ENCODE measurements at places on chromosomes 3 and 15.

GRCh38 chr3:16102905-16103364, 71.5 kb upstream of the GALNT15 start:
- DNase-seq = no peak

DNA sequence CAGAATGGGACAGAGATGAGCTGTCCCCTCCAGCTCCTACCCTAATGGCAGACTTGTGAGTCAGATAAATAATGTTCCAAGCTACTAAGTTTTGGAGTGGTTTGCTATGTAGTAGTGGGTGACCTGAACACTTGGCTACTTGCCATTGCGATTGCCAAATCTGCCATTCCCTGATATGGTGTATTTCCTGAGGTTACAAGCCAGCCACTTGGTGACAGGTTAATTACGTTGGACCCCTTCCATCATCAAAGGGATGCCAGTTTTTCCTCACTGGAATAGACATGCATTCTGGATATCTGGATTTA, 33.6 kb downstream of the MORF4L1 start:
- no peak for DNase-seq

DNA sequence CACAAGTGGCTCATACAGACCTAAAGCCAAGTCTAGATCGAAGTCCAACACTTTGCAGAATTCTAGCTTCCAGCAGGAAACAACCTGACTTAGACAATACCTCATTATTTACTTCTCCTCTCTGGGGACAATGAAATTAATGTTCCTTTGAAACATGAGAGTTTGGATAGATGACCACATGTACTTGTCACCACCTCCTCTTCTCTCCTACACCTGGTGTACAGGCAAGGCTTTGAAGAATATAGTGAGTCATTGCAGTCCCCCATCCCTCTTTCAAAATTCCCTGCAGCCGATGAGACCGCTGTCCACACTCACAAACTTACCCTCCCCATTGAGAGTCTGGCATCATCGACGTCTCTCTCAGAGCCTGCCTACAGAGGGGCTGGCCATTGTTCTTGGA, 189.0 kb upstream of the HES1 start:
- DNase-seq = peak; percentile 90

DNA sequence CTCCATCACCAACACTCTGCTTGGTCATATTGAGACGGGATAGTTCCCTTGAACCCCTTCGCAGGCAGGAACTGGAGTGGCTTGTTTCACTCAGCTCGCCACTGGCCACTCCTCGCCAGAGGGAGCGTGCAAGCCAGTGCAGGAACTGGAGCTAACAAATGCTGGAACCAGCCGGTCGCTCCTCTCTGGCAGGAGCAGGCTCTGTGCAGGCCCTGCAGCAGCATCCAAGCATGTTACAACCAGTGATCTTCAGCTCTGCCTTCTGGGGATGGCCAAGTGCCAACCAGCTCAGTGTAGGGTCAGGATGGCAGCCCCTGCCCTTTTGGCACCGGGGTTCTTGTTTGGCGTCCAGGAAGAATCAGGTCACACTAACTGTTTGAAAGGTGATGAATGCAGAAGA, 329.0 kb upstream of the AZI2 start:
- DNase-seq = no peak

GRCh38 chr3:97793420-97794019, 28.3 kb upstream of the CRYBG3 start:
- peak; percentile 68 for DNase-seq

- DNase-seq = no peak
These were observed 289.7 kb upstream of the ADAMTS9 start for GRCh38 chr3:64977308-64978100.

DNA sequence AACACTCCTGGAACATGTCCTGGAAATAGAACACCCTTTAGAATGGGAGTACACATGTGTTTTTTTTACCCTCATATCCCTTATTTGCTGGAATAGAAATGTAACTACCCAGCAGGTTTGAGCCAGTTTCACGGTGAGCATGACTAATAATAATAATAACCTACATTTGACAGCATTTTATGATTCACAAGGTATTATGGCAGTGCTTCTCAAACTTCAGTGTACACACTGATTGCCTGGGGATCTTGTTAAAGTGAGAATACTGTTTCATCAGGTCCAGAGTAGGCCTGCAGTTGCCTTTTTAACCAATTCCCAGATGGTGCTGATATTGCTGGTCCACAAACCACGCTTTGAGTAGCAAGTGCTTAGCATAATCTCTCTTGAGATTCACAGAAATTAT, 63.9 kb downstream of the NFKBIZ start:
- no peak for DNase-seq

DNA sequence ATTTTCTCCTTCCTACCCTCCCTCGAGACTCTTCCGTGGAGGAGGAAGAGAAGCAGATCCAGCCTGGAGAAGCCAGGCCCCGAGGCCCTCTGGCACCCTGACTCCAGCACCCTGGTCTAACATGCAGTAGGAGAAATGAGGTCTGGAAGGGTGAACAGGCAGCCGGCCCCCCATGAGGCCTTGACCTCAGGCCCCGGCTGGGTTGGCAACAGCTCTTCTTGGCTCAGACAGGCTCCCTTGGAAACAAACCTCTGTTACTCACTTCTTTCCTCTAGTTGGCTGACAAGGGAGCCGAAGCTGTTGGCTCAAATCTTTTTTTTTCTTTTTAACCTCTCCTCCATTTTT, 73.4 kb downstream of the CPN2 start:
- no peak for DNase-seq

DNA sequence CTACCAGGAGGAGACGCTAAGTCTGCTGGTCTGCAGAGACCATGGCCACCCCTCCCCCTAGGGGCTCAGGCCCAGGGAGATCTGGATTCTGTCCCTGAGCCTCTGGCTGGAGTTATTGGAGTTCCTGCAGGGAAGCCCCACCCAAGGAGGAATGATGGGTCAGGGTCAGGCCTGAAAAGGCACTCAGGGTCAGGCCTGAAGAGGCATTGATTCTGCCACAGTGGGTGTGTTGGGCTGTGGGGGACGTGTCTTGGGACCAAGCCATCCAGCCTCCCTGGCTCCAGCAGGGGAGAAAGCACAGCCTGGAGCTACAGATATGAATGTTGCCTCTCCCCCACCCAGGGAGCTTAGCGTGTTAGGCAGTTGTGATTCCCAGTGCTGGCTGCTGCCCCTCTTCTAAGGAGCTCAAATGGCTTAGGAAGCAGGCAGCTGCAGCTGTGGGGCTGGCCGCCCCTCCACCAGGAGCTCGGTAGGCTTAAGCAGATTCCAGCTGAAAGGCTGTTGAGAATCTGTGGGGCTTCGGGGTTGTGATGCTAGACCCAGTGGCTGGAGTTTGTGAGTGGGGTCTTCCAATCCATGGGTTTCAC, 176.7 kb downstream of the CHL1 start:
- DNase-seq = no peak

DNA sequence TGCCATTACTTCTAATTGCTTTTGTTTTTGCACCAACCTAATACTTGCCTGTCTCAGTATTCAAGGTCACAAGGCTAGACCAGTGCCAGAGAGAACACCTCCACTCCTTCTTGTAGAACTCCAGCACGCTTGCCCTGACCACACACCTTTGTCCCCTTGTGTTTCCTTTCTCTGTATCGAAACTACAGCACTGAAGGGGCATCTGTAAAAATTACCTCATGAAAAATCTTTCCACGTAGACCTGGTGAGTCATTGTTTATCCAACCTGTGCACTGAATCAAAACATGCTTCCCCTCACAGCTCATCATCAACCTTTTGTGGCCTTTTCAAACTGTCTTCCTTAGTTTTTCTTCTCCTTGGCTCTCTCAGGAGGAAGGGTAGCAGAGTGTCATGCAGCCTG, 259.5 kb downstream of the THRB start:
- no peak for DNase-seq

DNA sequence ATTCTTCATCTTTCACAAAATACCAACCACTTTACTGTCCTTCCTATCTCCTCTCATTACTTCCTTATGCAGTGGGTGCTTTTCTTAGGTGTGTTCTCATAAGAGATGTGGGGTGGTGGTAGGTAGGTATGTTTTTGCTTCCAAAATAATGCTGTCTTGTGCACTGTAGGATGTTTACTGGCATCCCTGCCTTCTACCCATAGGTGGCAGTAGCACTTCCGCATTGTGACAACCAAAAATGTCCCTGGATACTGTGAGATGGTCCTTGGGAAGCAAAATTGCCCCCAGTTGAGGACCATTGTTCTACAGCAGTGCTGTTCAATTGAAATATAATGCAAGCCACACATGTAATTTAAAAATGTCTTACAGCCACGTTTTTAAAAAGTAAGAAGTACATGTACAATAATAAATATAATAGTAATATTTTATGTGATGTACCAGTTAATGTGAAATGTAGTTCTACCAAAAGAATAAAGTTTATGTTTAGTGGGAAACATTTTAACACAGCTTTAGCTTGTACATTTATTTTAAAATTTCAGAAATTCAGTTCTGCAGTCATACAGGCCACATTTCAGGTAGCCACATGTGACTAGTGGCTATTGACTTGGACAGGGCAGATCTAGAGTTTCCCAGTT, 75.2 kb downstream of the NEO1 start:
- DNase-seq = no peak

DNA sequence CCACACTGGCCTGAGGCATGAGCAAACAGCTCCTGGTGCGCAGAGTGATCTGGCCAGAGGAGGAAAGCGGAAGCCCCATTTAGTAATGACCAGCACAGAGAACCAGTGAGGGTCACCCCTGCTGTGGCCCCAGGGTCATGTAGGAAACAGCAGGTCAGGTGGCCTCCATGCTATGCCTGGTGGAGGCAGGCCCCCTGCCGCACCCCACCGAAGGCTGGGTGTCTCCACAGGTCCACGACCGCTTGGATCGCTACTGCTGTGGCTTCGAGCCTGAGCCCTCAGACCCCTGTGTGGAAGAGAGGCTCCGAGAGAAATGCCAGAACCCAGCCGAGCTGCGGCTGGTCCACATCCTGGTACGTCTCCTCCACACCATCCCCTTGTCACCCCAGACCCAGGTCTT, 52.6 kb downstream of the POMGNT2 start:
- DNase-seq = no peak

DNA sequence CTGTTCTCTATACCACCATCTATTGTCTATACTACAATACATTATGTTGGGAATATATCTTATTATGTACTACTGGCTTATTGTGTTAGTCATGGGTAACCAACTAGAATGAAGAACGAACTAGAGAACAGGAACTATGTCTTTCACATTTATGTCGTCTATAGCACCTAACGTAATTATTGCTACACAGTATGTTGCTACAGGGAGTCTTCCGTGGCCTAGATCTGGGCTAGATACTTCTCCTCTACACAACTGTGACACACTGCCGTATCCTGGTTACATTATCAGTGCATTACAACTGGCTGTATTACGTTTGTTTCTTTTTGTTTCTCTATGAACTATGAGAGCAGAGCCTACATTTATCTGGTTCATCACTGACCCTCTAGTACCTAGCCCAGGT, 34.0 kb downstream of the SCG5 start:
- DNase-seq = no peak

- no peak for DNase-seq
These were observed 43.3 kb upstream of the SLCO2A1 start for GRCh38 chr3:134072881-134073582.

DNA sequence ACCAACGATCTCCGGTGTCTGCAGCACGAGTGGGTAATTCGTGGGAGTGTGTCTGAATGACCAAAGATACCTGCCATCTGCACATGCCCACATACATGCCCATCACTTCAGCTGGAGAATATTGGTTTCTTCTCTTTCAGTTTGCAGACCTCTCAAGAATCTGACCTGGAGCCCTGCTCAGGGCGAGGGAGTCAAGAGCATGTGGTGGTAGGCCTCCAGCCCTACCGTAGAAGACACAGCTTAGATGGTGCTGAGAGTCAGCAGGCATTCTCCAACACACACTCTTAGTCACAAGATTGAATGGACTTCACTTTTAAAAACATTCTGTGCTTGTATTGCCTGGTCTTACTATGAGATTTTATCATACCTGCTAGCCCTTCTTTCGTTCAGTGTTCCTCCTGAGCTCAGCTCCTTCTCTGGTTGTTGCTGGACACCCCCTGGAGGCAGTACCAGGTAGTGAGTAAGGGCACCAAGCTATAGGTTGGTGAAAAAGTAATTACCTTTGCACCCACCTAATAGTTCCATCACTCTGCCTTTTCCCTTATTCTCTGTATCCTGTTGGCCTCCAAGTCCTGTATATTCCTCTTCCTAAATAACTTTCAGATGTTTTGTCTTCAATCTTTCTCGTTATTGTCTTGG, 252.0 kb downstream of the CACNA2D3 start:
- DNase-seq = peak; percentile 7

GRCh38 chr3:56347219-56347871, 120.9 kb downstream of the ERC2 start:
- DNase-seq = no peak

GRCh38 chr3:179005706-179006105, 65.9 kb downstream of the ZMAT3 start:
- DNase-seq = no peak

DNA sequence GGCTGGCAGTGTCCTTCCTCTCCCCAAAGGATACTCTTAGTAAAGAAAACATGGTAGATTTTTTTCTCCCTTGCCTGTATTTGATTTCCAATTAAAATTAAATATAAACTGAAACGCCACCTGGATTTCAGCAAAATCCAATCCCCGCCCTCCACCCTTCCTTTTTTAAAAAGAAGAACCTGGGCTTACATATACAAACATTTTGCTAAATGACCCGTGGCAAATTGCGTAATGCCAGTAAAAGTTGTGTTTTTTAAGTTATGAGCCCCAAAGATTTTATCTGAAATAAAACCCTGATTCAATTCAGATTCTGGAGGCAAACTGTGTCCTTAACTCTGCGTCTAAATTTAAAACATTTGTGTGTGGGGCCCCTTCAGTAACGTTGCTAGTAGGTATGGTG, 403.0 kb downstream of the FOXP1 start:
- no peak for DNase-seq

GRCh38 chr3:10713656-10714055, 102.4 kb upstream of the SLC6A11 start:
- no peak for DNase-seq

- no peak for DNase-seq
These were observed 8.5 kb downstream of the CCDC9B start for GRCh38 chr15:40332113-40332781.

- DNase-seq = no peak
These were observed 19.1 kb upstream of the CHST2 start for GRCh38 chr3:143100451-143100850.

GRCh38 chr15:29053661-29054131, 167.9 kb downstream of the APBA2 start:
- no peak for DNase-seq

DNA sequence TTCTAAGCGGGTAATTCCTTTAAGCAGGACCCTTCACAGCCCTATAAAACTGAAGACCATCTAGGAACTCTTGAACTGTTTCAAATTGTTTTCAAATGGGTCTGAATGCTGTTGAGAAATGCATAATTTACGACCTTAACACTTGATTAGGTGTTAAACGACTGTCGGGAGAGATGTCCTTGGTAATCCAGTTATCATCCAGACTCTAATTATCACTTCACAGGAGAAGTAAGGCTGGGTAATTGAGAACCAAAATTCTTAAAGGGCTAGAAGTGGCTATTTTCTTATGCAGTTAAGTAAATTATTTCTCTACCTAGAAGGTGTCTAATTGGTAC, 276.7 kb upstream of the TBC1D5 start:
- no peak for DNase-seq

GRCh38 chr15:48875241-48875960, 2.5 kb upstream of the EID1 start:
- DNase-seq = no peak

- no peak for DNase-seq
These were observed 20.9 kb downstream of the BBX start for GRCh38 chr3:107543666-107544065.

- DNase-seq = no peak
These were observed 36.4 kb downstream of the INO80 start for GRCh38 chr15:41079717-41080116.

GRCh38 chr3:198112031-198112430, 152.0 kb downstream of the LMLN start:
- no peak for DNase-seq

- no peak for DNase-seq
These were observed 473.7 kb downstream of the LPP start for GRCh38 chr3:188627652-188628051.
